Neural crest cell (in vitro differentiated cells): ENCODE measurements at places on chromosomes 11 and 22. TPM values are rescaled to one million over a fixed set of nuclear protein-coding genes. Genes with fewer than 3 reads are reported as not detected.

CARD16 gene
- not detected in 2 replicates for total RNA-seq

OR2D2 gene
- total RNA-seq, result 0.27 and 0.44 TPM in 2 replicates

OR4A16 gene
- not detected in 2 replicates for total RNA-seq

APOL1 gene
- total RNA-seq, result not detected in 2 replicates

GRCh38 chr11:2817431-2817830 lies 68.1 kb downstream of the CDKN1C start:
- DNase-seq, result no peak
